ENCODE measurements at places on chromosomes 16 and 17. TPM values are rescaled to one million over a fixed set of nuclear protein-coding genes. Genes with fewer than 3 reads are reported as not detected.

DNA sequence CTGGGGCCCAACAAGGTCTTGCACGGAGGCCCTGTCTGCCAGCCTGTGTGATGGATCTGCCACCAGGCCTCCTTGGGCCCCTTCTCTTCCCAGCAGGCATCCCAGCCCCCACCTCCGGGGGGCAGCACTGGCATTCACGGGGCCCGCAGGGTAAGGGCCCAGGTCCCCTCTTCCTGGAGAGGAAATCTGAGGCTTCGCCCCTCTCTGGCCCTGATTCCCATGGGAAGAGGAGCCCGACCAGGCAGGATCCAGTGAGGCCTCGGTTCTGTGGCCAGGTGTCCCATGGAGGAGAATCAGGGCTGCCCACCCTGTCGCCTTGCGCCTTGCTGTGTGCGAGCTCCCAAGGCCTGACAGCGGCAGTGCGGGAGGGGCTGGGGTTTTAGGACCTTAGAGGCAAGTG lies 48.4 kb downstream of the PDPK1 start:
- DNase-seq, result no peak

DNA sequence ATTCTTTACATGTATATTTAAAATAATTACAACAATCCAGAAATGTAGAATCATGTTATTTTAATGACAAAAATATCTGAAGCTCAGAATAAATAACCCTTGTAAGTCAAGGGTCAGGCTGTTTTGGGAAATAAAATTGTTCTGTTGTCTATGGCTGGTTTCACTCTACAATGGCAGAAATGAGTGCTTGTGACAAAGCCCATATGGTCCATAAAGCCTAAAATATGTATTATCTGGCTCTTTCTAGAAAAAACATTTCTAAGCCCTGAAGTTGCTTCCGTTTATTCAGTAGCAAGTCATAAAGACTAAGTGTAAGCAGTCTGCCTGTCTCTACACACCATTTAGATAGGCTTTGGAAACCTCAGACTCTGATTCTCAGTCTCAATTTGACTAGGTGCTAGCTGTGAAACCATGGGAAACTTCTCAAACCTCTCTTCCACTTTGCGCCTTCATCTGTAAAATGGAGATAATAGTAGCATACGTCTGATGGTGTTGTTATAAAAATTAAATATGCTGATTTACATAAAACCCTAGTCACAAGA lies 365.7 kb upstream of the CA10 start:
- DNase-seq, result no peak

GRCh38 chr17:77437017-77437416 lies 296.2 kb downstream of the SEC14L1 start:
- no peak for DNase-seq

- DNase-seq, result no peak
Observed at GRCh38 chr17:7859028-7859427, 1.2 kb downstream of the CYB5D1 start.

GRCh38 chr17:80758481-80759376 lies 214.1 kb downstream of the RPTOR start:
- DNase-seq, result no peak

- no peak for DNase-seq
Observed at GRCh38 chr16:50326835-50327465, 41.8 kb downstream of the BRD7 start.

GRCh38 chr17:68542698-68543463 lies 30.7 kb downstream of the PRKAR1A start:
- DNase-seq, result no peak

- DNase-seq, result no peak
Observed at GRCh38 chr17:1047177-1047878, 50.4 kb downstream of the TIMM22 start.

DNA sequence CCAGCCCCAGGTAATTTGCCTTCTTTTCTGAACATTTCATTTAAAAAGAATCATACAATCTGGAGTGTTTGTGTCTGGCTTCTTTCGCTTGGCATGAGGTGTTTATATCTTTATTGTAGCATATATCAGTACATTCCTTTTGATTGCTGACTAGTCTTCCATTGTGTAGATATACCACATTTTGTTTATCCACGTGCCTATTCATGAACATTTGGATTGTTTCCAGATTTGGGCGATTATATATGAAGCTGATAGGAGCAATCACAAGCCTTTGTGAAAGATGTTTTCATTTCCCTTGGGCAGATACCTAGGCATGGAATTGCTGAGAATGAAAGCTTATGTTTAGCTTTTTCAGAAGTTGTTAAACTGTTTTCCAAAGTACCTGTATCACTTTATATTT lies 120.3 kb downstream of the AATF start:
- DNase-seq, result no peak

- DNase-seq, result no peak
Observed at GRCh38 chr16:24490866-24491265, 48.5 kb upstream of the RBBP6 start.

DNA sequence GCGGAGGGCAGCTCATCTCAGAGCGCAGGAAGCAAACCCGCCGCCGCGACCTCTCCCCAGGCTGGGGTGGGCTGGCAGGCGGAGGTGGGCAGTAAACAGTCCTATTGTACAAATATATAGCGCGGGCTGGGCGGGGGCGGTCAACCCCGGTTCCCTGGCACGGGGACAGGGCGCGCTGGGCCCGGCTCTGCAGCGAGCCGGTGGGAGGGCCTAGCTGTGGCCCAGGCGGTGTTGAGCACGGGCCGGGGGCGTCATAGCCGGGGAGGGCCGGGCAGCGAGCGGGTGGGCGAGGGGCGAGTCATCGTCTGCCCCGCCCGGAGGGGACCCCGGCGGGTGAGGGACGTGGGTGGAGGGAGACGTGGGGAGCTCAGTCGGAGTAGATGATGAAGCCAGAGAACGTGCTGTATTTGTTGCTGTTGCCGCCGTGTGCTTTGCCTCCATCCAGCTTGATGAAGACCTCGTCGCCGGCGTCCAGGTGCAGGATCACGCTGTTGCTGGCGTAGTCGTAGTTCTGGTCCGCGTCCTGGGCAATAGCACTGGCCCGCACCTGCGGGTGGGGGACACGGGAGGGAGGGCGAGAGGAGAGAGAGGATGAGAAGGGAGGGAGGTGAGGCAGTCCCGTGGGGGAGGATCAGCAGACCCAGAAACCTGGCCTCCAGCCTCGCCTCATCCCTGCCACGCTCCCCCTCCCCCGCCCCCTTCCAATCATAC lies 8.1 kb downstream of the C1QL1 start:
- no peak for DNase-seq

The GPR142 gene
- 3.6 TPM for total RNA-seq

The ITGB4 gene
- 105 TPM for total RNA-seq

The ABCC12 gene
- total RNA-seq, result 2.2 TPM

The CES5A gene
- total RNA-seq, result not detected

The CCL1 gene
- not detected for total RNA-seq

The P2RX5 gene
- total RNA-seq, result not detected
